Lung microvascular endothelial cell (primary cell): ENCODE measurements at places on chromosomes 16 and 17.

DNA sequence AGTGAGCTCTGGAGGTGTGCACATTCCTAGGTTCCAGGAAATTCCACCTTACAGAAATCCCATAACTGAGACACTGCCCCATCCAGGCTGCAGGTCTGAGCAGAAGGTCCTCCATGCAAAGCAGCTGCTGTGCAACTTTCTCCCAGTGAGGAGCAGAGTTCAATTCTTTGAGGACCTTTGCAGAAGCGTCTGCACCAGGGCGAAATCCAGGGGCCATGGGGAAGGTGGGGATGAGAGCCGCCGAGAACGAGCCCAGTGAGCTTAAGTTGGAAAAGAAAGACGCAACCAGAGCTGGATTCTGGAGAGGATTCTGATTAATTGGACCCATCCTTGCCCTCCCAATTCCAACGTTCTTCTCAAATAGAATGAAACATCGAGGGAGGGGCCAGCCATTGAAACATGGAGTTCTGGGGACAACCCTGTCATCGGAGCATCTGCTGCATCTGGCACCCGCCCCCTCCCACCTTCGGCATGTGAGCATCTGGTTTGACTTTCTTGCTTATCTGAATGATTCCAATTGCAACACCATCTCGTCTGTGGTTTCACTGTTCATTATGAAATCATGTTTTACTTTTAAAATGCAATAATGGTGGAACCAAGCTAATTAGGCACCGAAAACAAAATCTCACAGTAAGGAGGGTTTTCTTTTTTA is 190.6 kb upstream of the FOXF1 start:
- no peak for DNase-seq

DNA sequence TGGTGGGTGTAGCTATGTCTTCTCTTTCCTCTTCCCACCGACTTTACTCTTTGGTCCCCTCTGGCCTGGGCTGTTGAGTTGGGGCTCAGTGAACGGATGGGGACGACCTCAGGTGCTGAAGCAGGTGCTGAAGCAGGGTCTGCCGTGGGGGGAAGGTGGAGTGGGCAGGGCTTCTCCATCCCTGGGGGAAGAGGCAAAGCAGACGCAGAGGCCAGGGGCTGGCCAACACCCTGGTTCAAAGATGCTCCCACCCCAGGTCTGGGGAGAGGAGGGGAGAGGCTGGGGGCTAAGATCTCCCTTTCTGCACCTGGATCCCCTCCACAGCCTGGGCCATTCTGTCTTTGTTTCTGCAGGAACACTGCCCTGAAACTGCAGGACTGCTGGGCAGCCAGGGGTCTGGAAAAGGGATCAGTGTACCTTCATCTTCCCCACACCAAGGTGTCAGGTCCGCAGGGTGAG is 22.9 kb downstream of the ALOX12B start:
- no peak for DNase-seq

DNA sequence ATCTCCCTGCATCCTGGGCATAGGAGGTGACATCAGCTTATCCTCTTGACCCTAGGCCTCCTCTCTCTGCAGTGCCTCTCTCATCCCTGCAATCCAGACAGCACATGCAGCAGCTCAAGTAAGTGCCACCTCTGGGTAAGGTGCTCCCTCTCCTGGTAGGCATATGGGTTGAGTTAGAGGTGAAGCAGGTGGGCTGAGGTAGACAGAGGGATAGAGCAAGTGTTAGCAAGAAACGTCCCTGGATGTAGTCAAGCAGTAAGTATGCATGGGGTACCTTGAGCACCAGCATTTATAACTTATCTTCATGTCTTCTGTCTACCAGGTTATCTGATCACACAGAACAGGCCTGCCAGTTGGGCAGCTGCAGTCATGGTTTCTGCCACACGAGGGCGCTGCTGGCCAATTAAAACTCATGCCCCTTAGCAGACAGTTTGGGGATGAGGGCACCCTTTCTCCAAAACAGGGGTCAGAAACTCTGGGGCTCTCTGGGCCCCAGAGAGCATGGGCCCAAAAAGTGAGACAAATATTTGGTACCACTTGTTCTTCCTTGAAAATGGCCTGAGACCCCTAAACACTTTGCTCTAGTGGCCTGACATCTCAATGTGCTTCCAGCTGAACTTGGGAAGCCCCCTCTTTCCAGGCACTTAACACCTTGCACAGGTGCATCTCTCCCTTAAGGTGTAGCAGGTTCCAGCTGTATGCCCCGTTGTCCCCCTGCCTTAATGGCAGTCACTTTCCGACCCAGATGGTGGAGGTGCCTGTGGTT is 59.8 kb downstream of the NEUROD2 start:
- DNase-seq: peak; percentile 69

DNA sequence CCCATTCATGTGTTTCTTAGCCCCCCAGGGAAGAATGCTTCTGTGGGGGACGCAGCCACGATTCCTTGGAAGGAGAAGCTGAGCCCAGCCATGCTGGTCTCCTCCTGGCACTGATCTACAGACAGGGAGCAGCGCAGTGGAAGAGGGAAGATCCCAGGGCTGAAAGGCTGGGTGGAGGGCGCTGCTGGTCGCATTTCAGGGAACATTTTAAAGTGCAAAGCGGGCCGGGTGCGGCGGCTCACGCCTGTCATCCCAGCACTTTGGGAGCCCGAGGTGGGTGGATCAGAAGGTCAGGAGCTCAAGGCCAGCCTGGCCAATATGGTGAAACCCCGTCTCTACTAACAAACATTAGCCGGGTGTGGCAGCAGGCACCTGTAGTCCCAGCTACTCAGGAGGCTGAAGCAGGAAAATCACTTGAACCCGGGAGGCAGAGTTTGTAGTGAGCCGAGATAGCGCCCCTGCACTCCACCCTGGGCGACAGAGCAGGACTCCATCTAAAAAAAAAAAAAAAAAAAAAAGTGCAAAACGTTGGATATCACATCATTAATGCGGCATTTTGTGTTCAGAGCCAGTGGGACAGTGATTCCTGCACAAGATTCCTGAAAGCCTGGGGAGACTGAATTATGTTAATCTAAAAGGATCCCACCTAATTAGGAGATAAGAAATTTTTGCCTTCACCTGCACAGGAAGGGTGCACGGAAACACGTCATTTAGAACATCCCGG is 558 bp upstream of the CHMP6 start:
- DNase-seq: no peak

GRCh38 chr16:68379472-68380347 is 68.6 kb downstream of the SMPD3 start:
- no peak for DNase-seq

DNA sequence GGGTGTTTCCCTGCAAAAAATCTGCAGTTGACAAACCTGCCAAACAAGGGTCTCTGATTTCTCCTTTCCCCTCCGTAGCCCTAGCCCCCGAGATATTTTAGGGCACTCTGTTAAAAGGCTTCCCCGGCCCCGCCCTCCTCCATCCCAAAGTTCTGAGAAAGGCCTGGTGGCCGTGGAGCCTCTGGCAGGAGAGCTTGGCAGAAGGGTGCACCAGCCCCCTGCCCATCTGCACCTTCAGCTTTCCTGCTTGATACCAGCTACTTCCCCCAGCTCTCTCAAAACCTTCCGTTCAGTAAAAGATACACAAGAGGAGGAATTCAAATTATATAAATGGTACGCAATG is 711 bp upstream of the CANT1 start:
- no peak for DNase-seq

- peak; percentile 40 for DNase-seq
Observed at GRCh38 chr16:23509782-23510163, 521 bp downstream of the GGA2 start.

DNA sequence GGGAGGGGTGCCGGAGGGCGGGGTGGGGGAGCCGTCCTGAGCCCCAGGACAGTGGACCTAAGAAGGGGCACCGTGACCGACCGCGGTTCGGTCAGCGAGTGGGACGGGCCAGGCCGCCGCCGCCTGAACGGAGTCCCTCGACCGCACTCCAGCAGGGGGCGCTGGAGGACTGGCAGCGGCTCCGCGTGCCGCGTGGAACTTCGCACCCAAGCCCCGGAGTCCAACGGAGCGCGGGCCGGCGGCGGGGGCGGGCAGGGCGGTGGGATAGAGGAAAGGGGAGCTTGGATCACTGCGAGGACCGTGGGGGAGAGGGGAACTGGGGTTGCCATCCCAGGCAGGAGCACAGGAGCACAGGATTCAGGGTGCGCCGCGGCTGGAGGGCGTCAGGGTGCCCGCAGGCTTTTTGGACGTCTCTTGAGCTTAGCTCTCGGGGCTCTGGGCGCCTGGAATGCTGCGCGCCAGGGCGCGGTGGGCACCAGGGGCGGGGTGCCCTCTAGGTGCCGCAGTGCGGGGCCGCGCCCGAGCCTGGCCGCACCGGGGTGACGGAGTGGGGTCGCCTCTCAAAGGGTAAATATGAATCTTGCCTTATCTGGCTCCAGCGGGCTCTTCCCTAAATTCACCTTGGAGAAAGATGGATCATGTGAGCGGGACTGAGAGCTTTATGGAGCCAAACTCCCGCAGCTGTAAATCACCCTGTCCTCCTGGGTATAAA is 379 bp upstream of the OTOP2 start:
- peak; percentile 72 for DNase-seq

DNA sequence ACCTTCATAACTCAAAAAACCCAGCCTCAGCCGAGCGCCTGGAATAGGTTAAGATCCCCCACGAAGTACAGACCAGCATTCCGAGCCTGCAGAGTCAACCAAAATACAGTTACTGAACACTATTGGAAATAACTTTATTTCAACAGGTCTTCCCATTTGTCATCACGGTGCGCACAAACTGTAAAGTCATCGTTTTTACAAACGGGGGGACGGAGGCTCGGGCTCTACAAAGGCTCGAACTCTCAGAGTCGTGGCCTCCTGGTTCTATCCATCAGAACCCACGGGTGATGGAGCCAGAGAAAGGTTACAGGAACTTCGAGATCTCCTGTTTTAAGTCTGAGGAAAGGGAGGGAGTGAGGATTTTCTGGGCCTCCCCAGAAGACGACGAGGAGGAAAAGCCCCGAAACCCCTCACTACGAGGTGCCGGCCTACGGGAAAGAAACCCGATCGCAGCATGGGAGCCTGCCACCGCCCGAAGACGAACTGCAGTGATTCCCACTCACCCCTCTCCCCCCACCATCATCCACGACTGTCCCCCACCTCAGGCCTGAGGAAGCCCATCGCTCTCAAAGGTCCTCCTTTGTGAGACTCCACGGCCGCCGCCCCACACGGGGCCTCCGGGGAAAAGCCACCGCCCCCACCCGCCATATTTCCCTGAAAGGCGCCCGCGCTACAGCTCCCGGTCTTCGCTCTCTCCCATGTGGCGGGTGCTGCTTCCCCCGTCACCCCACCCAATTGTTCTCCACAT is 917 bp downstream of the YWHAE start:
- peak; percentile 50 for DNase-seq

DNA sequence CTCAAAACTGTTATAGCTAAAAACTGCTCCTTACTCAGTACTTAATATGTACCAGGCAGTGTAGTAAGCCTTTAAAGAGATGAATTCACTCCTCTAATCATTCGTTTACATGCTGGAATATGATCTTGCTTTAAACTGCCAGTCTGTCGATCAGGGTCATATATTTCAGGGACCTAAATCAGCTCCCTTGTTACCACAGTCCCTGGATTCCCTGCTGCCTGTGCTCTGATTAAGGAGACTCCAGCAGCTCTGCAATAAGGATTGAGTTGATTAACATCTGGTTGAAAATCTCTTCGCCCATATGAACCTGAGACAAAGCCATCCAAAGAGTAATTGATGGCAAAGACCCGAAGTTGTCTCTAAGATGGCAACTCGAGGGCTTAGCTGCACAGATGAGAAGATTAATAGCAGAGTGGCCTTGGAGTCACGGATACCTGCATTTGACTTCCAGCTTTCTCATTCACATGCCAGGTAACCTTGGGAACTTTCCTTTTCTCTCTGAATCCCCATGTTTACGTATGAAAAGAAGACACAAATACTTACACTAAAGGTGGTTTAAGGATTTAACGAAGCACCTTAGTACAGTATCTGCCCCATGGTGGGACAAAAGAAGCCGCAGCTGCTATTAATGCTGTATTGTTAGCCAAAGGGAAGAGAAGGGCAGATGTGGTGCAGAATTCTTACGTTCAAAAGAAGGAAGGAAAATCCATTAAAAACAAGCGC is 68.2 kb downstream of the VAT1L start:
- DNase-seq: no peak

DNA sequence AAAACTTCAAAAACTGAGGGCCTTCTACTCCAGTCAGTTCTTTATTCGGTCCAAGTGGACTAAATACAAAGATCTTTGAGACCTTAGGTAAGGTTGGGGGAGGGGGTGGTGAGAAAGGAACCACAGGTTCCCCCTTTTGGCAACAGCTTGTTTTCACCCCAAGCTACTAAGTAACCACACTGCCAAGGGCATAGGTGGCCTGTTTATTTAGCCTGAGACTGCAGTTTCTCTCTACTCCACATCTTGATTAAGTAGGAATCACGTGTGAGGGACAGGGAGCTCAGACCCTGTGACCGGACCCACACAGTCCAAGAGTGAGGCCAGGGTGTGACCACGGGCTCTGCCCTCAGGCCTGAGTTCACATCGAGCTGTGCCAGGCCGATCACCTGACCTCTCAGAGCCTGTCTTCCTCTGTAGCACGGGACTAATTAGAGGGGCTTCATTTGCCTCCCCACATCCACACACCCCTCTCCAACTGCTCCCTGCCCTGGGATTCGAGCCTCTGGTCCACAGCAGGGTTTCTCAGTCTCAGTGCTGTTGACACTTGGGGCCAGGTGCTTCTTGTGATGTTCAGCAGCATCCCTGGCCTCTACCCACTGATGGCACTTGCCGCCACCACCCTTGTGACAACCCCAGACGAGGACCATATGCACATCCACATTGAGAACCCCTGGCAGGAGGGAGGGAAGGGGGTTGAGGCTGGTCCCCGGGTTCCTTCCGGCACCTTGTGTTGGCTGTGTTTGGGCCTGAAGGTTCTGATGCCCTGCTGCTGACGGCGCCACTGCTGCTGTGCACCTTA is 17.8 kb downstream of the ST6GALNAC2 start:
- DNase-seq: no peak

DNA sequence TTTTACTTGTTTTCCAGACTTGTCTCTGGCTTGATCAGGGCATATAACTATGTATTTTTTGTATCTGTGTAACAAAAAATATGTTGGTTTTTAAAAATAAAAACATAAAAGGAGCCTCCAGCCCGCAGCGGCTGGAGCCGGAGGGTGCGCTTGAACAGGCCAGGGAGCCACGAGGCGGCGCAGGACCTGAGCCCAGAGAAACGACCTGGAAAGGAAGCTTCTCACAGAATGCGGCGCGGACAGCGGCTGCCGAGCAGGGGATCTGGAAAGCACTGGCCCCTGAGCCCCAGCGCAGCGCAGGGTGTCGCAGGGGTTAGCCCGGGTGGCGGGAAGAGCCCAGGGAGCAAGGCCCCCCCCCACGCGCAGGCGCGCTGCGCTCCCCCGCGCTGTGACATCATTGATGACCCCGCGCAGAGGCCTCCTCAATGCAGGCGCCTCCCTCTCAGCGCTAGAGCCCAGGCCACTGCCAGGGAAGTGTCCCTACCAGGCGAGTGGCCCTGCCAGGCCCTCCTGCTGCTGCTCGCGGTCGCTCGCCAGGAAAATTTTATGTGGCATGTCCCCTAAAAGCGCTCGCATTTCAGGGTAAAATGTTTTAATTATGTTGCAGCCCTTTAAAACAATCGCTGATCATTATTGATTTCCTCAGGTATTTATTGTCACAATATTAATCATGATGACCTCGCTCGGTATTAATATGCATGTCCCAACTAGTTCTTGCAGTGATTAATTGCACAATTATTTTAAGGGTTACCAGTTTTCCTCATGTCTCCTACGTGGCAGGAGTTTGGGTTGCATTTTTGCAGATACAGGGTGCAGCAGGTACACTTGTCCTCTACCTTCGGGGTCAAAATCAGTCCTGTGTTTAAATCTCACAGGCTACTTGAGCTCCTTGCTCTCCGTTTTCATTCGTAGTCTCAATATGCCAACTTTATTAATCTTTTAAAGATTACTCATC is 134.2 kb downstream of the USP22 start:
- DNase-seq: peak; percentile 92
